Pons (tissue), 1 donor: ENCODE measurements at places on chromosomes 5 and 9.

GRCh38 chr9:124311283-124311682 lies 53.5 kb downstream of the NEK6 start:
- DNase-seq: no peak

GRCh38 chr9:132672413-132672690 lies 2.1 kb downstream of the GTF3C4 start:
- DNase-seq: no peak

DNA sequence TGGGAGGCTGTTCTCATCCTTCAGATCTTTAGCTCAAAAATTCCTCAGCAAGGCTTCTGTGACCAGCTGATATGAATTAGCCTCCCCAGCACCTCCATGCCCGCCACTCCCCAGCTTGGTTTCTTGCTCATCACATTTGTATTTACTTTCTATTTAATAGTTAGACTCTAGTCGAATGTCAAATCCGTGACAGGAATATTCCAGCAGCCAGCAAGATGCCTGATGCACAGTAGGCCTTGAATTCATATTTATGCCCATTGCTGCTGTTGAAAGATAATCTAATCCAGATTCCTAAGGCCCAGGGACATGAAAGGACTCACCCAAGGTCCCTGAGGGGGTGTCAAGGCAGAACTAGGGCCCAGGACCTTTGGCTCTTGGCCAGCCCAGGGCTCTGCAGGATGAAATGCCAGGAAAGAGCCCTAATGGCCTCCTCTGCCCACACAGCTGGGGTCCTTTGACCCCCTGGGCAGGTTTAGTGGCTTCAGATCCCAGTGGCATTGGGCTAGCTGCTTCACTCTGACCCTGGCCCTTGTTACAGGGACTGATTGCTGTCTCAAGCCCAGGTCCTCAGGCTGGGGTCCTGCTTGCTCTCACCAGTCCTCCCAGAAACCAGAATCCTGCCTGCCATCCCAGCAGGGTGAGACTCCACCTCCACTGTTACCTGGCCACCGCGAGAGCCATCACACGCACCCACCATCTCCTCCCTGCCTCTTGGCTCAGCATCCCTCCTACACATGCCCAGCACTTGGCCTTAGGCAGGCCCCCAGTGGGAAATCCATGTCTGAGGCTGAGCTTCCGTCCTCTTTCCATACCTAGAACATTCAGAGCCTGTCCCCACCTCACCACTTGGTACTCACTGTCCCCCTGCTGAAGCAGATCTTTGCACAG lies 7.3 kb downstream of the CSF1R start:
- no peak for DNase-seq

DNA sequence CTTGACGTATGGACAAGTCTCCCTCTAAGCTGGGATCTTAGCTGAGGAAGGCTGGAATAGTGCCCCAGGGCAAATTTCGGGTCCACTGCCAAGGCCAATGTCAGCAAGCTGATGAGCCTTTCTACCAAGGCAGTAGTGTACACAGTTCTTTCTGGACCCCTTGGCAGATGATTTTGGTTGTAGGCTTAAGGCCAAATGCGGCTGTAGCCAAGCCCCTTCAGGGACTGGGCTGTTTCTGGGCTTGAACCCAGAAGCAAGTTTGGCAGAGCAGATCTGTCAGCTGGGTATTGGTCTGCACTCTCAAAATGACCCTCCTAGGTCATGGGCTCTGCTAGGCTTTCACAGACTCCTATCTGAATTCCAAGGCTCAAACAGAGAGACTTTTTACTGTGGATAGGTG lies 121.6 kb downstream of the ADAMTSL1 start:
- DNase-seq: peak; percentile 64

- no peak for DNase-seq
These were observed 1009.8 kb downstream of the DNAH5 start for GRCh38 chr5:12934722-12935121.

DNA sequence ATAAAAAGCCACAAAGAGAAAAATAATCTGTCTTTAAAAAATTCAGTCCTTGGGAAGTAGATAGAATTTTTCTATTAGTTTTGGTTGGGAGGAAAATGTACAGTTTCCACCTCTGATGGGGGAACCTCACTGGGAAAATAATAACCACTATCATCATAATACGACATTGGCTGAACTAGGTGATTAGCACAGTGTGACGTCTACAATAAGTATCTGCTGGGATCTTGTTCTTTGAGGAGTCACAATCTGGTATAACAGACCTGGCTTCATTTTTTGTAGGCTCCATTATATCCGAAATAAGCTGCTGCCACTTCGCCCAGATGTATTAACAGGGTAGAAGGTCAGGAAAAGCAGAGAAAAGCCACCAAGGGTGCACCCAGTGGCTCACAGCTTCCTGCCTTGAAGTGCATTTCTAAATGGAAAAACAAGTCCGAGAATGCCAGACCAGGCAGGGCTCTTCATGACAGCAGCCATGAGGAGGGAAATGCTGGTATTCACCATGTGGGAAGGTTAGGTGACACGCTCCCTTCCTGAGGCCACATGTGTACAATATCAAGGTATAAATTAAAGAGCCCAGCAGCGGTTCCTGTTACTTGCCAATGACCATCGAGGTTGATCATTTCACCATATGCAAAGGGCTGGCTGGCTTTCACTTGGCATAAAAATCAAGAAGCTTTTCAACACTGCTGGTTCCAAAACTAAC lies 152.8 kb downstream of the PRELID2 start:
- DNase-seq: no peak

DNA sequence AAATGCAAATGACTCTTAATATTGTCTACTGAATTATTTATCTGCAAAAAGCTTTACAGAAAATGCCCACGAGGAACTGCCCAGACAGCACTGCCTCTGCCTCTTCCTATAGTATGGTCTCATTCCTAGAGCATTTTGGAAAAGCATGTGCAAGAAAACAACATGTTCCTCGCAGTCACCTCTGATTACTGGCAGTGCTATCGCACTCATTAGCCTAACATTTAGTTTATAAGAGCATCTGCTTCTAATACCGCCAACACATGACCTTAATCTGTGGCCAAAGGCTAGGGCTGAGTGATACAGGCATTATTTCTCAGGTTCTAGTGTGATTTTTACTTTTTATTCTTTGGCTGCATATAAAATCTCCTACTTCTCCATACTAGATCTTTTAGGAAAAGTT lies 259.2 kb downstream of the FBXL17 start:
- no peak for DNase-seq

GRCh38 chr9:137454145-137454596 lies 5.0 kb downstream of the NSMF start:
- no peak for DNase-seq

GRCh38 chr5:18465833-18466681 lies 831.8 kb downstream of the TAF11L14 start:
- DNase-seq: peak; percentile 91

DNA sequence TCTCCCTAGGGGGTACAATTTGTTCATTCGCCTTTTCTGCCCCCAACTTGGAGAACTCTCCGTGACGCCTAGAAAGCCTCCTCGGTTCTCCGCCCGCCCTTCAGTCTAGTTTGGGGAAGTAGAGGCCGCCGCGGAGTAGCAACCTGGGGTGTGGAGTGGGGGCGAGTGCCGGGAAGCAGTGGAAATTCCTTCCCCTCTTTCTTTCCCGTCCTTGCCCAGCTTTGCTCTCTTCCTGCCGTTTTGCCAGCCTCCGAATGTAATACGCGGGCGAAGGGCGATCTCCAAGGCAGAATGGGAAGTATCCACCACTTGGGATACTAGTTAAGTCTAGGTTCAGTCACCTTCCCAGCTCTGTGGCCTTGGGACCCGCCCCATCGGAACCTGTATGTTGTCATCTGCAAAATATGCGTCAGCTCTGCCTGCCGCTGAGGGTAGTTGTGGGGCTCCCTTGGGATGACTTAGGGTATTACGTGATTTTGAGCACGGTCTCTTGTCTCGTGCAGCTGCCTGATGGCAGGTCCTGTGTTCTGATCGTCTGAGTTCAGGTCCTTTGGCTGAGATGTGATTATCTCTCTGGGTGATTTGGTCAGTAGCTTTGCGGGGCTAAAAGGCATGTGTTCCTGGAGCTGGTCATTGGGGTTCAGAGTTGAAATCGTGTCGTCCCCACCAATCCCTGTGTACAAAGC lies 724 bp downstream of the PAM start:
- peak; percentile 31 for DNase-seq

GRCh38 chr5:137573376-137573775 lies 74.2 kb upstream of the SPOCK1 start:
- no peak for DNase-seq

- no peak for DNase-seq
These were observed 84.8 kb downstream of the PCDH1 start for GRCh38 chr5:141793403-141793802.

DNA sequence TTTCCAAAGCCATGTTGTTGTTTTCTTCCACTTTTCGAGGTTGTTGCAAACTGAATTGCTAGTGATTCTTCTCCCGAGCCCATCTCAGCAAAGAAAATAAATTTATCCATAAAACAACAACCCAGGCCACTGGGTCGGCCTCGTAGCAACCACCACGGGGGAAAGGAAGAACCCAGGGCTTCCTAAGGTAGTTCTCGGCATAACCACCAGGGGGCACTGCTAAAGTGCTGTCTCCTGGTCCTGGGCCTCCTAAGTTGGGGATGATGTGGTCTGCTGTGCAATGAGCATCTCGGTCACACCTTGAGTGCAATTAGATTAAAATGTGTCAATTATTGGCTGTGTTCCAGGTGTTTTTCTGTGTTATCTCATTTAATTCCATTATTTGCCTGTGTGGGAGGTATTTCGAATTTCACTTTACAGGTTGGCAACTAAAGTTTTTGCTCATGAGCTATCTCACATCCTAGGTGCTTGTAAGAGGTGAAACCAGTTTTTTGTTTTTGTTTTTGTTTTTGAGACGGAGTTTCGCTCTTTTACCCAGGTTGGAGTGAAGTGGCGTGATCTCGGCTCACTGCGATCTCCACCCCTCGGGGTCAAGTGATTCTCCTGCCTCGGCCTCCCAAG lies 102.8 kb upstream of the DAP start:
- peak; percentile 37 for DNase-seq

GRCh38 chr5:1067141-1068121 lies 44.4 kb downstream of the SLC12A7 start:
- no peak for DNase-seq

- no peak for DNase-seq
These were observed 140.5 kb downstream of the SNX18 start for GRCh38 chr5:54658010-54658409.

DNA sequence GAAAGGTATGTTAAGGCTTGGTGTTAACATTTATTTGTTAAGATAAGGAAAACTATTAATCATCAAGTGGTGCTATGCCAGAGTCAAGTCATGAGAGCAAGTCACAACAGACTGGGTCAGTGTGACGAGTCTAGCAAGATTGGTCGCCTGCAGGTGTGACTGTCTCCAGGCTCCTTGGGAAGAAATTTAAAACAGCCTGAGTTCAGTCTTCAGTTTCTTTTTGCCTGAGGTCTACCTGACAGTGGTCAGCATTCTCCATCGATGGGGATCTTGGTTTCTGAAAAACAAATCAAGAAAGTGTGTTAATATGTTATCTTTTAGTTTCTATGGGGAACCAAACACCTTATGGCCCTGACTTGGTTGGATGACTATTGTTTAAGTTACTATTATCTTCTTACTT lies 56.3 kb downstream of the CETN3 start:
- no peak for DNase-seq

DNA sequence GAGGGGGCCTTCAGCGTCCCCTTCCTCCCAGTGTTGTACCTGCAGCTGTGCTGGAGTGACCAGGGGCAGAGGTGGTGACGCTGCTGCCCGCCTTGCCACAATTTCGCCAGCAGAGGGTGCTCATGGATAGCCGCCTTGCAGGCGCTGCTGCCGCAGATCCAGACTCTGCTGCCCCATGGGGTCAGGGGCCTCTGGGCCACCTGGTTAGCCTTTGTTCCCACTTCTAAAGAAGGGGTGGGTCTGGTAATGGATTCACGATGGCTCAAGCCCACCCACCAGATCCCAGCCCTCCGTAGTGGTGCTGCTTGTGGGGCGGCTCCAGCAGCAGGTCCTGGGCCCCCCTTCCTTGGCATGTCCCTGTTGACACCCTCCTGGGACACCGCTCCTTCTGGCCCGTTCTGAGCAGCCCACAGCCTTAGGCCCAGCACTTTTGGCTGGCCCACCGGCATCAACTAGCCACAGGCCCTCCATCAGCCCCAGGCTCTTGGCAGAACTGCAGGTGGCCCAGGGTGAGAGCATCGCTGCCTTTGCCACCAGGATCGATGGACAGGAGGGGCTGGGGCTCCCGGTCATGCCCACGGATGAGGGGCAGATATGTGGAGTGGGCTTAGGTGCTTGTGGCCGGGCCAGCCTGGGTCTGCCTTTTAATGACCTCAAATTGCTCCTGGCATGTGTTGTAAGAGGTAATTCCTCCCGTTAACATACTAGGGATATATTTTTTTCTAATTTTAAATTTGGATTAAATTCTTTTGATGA lies 57.2 kb downstream of the COL5A1 start:
- DNase-seq: peak; percentile 21

DNA sequence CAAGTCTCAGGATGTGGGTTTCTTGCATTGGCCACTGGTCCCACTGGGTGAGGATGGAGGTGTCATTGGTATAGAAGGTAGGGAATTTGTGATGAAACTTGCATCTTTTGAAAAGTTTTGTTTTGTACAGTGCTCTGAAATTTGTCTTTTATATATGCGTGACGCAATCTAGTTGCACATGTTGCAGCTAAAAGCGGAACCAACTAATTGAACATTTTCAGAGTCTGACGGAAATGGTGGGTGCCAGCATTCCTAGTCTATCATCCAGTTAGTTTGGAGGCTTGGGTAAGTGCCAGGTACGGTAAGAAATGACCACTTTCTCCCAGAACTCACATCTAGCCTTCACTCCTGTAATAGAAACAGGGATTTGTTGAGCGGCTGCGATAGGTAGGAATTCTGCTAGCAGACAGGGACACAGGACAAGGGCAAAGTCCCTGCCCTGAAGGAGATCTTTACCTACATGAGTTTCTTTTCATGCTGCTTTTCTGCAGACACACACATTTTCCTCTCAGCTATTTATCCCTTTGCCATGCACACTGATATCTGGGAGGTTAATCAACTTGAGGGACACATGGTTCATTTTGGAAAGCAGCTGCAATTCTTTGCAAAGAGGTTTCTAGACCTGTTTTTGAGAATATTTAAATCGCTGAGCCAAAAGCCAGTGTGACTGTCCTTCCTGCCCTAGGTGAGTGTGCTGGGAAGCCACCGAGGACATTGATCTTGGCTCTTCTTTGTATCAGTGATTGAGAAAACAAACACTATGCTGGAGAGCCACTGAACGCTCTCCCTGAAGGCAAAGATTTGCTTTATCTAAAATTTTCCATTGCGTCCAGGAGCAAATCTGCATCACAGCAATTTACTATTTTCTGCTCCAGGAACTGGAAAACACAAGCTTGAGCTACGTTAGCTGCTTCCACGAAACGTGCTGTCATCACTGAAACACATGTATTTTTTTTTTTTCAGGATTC lies 89.7 kb downstream of the DAP start:
- DNase-seq: no peak

GRCh38 chr5:143826951-143827444 lies 15.0 kb downstream of the HMHB1 start:
- no peak for DNase-seq

DNA sequence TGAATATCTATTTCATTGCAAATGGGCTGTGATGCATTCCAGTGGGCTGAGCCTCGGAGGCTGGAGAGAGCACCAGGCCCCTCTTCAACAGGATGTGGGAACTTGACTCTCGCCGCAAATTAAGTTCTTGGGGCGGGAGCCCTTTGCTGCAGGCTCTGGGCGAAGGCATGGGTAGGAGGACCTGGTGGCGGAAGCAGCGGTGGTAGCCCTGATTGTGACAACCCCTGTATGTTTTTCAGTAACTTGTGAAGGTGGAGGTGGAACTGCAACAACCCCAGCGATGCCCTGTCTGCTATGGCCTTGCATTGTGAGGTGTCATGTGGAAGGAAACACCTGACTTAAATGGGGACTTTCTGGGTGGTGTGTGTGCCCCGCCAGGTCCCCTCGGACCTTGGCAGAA lies 9.4 kb downstream of the FYB1 start:
- DNase-seq: no peak

- no peak for DNase-seq
These were observed 81.2 kb upstream of the TRIM32 start for GRCh38 chr9:116605904-116606341.
